ENCODE measurements at places on chromosomes 5 and 9. TPM values are rescaled to one million over a fixed set of nuclear protein-coding genes. Genes with fewer than 3 reads are reported as not detected.

SPINK4 gene
- not detected for total RNA-seq

ZNF366 gene
- not detected for total RNA-seq

SAPCD2 gene
- 78.8 TPM for total RNA-seq

ENTPD8 gene
- total RNA-seq: 0.13 TPM

FOXD4L5 gene
- total RNA-seq: 0.16 TPM

PCDHGA8 gene
- 0.18 TPM for total RNA-seq

SLC36A2 gene
- not detected for total RNA-seq

GRCh38 chr9:108049671-108050494, 560.3 kb upstream of the KLF4 start:
- no peak overlapping the region for H3K27ac ChIP-seq
- peaks cover 25% of the 10 kb centered on the region for H3K4me1 ChIP-seq
- no peak overlapping the region for H3K4me3 ChIP-seq

- no peak overlapping the region for H3K27ac ChIP-seq
- peaks cover 5% of the 10 kb centered on the region for H3K4me1 ChIP-seq
- no peak for DNase-seq
- H3K4me3 ChIP-seq: no peak overlapping the region
- no peaks in the 10 kb centered on the region for H3K36me3 ChIP-seq
These were observed 32.8 kb downstream of the PDGFRB start for GRCh38 chr5:150122536-150123481.

- no peak for DNase-seq
- no peak overlapping the region for H3K4me3 ChIP-seq
- no peaks in the 10 kb centered on the region for H3K36me3 ChIP-seq
- H3K27ac ChIP-seq: no peak overlapping the region
- no peaks in the 10 kb centered on the region for H3K4me1 ChIP-seq
These were observed 44.4 kb upstream of the FER start for GRCh38 chr5:108703313-108703712.

DNA sequence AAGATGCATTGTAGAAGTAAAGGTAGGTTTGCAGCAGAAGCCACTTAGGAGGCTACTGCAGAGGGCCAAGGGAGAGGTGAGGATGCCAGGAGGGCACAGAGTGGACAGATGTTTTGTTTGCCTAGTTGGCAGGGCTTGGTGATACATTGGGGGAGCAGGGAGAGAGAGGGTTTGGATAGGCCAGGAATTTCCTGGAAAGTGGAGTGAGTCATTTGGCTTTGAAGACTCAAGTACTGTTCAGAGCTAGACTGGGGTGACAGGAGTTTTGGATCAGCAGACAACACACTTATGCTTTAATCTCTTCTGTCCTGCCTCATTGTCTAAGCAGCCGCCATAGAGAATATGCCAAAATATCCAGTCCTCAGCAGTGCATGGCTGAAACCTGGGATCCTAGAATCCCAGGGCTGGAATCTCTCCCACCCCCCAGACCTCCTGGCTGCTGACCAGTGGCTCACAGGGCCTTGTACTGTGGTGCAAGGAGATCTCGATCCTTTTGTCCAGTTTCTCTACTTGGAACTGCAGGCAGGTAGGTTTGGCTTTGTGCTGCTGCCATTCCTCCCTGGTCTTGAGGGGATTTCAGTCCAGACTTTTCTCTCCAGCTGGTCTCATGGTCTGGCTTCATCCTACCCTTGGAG, 11.0 kb downstream of the TMEM268 start:
- peaks cover 36% of the 10 kb centered on the region for H3K36me3 ChIP-seq
- peaks cover 1% of the 10 kb centered on the region for H3K4me1 ChIP-seq
- no peak overlapping the region for H3K27ac ChIP-seq
- no peak for DNase-seq

DNA sequence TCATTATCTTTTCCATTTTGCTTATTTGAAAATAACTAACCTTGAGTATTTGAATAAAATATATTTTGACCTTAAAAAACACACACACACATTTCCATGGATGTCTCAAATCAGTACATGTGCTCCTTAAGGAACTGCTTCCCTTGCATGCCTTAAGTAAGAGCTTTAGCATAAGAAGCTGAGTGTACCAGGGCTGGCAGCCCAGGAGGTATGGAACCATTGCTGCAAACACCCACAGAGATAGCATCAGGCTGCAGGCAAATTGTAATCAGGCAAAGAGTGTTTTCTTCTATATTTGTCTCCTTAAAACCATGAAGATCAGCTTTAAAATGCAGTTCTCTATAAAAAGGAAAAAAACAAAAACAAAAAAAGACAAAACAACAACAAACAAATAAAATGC, 160.6 kb downstream of the PLK2 start:
- H3K36me3 ChIP-seq: no peaks in the 10 kb centered on the region
- DNase-seq: no peak
- H3K27ac ChIP-seq: no peak overlapping the region
- H3K4me3 ChIP-seq: no peak overlapping the region
- no peaks in the 10 kb centered on the region for H3K4me1 ChIP-seq

GRCh38 chr5:1431021-1431811, 14.0 kb downstream of the SLC6A3 start:
- H3K4me1 ChIP-seq: no peaks in the 10 kb centered on the region
- no peak overlapping the region for H3K27ac ChIP-seq
- no peaks in the 10 kb centered on the region for H3K36me3 ChIP-seq
- no peak overlapping the region for H3K4me3 ChIP-seq
- DNase-seq: no peak
- peaks cover 58% of the 10 kb centered on the region for H3K27me3 ChIP-seq

DNA sequence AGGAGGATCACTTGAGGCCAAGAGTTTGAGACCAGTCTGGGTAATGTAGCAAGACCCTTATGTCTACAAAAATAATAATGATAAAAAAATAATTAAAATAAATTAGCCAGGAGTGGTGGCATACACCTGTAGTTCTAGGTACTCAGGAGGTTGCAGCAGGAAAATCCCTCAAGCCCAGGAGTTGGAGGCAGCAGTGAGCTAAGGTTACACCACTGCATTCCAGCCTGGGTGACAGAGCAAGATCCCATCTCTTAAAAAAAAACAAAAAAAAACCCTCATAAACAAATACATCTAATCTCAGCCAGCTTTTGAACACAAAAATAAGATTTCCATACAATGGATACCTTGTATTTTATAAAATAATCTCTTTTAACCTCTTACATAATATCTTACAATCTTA, 363.3 kb upstream of the KLF4 start:
- DNase-seq: no peak
- no peaks in the 10 kb centered on the region for H3K36me3 ChIP-seq
- no peak overlapping the region for H3K27ac ChIP-seq
- H3K4me1 ChIP-seq: no peaks in the 10 kb centered on the region
- H3K27me3 ChIP-seq: peaks cover 18% of the 10 kb centered on the region

- peak; percentile 36 for DNase-seq
- no peaks in the 10 kb centered on the region for H3K36me3 ChIP-seq
- H3K27ac ChIP-seq: no peak overlapping the region
- peak overlapping the region; percentile 51 for H3K4me3 ChIP-seq
These were observed 1.2 kb downstream of the CDC14B start for GRCh38 chr9:96618209-96619123.

DNA sequence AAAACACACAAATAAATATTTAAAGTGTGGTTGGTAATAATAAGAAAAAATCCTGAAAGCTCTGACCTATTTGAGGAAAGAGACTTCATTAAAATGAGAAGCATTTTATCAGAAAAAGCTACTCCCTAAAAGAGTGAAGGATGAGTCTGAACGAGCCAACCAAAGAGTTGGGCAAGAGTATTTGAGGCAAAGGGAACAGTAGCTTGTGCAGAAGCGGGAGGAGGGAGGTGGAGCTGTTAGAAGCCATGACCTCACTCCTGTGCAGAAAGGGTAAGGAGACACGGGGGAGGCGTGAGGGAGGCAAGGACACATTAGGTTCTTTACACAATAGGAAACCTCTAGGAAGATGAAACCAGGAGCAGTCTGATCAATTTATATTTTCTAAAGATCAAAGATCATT, 29.4 kb downstream of the SH3RF2 start:
- no peak overlapping the region for H3K4me3 ChIP-seq
- H3K27ac ChIP-seq: no peak overlapping the region
- H3K27me3 ChIP-seq: no peaks in the 10 kb centered on the region
- no peaks in the 10 kb centered on the region for H3K4me1 ChIP-seq

GRCh38 chr5:178170455-178170854, 16.7 kb downstream of the GMCL2 start:
- H3K36me3 ChIP-seq: no peaks in the 10 kb centered on the region
- H3K4me1 ChIP-seq: no peaks in the 10 kb centered on the region
- no peak overlapping the region for H3K27ac ChIP-seq
- peaks cover 14% of the 10 kb centered on the region for H3K27me3 ChIP-seq
- no peak for DNase-seq
- no peak overlapping the region for H3K4me3 ChIP-seq

DNA sequence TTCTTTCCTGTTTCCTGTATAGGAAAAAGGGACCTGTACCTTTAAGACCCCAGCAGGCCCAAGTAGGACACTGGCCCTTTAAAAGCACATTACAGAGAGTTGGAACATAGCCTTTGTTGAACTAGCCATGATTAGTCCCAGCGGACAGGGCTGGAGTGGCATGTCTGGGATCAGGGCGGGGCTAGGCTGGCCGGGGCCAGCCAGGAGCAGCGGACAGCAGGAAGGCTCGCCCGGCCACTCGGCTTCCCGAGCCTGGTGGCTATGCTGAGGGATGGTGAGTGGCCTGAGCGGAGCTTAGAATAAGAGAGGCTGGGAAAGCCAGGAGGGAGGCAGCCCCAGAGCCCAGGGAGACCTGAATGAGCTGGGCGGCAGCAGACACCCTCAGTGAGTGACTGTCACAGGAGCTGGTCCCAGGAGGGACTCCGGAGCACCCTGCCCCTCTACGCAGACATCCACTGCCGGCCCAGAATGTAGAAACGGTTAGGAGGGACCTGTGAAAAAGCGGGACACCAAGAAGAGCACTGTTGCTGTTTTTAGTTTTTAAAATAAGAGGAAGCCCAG, 92.1 kb downstream of the DAB2IP start:
- H3K4me3 ChIP-seq: no peak overlapping the region
- H3K4me1 ChIP-seq: no peaks in the 10 kb centered on the region
- peak; percentile 59 for DNase-seq
- peaks cover 64% of the 10 kb centered on the region for H3K27me3 ChIP-seq
- H3K36me3 ChIP-seq: no peaks in the 10 kb centered on the region

DNA sequence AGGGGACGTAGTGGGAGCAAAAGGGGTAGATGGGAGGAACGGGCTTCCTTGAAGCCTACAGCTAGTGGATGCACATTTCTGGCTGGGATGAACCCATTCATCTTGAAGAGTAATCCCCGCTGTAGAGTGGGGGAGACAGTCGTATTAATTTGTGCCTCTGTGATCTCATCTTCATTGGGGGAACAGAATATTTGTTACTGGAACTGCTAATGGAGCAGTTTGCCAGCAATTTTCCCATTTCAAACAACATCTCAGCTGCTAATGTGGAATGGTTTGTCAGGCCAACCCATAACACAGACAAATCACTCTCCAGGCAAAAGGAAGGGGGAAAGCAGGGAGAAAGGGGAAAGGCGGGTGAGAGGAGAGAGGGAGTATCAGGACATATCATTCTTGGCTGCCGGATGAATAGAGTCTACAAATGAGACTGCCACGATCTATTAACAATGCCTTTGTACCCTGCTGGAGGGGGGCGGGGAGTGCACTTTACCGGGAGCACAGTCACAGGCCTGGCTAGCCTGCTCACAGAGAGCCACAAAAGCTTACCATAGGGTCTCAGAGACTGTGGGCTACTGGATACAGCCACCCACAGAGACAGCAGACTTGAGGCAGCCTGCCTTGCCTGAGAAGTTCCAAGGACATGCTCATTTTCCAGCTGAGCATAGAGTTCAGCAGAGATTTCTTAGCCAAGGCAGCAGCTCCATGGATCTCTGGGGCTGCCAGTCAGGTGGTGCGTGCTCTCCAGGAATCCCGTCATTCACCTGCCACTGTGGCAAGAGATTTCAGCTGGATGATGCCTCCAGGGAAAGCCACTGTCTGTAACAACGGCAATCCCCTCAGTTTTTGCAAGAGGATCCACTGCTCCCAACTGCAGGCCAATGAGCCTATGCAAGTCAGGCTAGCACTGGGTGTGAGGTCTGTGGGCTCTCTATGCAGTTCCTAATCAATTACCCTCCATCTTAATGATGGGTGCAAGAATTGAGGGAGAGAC, 217.7 kb upstream of the PANK3 start:
- no peak overlapping the region for H3K27ac ChIP-seq
- no peak for DNase-seq
- H3K36me3 ChIP-seq: no peaks in the 10 kb centered on the region
- no peak overlapping the region for H3K4me3 ChIP-seq

DNA sequence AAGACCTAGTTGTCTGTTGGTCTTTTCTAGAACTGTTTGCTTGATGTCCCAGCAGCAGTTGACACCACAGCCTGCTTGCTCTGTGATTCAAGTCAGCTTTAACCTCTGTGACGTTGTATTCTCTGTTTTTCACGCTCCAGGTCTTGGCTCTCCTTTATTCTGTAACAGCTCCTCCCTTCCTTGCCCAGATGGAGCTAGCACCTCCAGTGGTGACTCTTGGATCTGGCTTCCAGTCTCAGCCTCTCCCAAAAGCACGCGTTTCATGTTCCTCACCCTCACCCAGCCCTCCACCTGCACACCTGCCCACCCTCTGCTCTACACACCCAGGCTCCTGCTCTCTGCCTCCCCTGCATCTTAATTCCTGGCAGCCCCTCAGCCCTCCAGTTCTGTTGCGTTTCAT, 50.6 kb downstream of the DMRT1 start:
- no peak overlapping the region for H3K27ac ChIP-seq
- no peaks in the 10 kb centered on the region for H3K36me3 ChIP-seq
- DNase-seq: no peak

DNA sequence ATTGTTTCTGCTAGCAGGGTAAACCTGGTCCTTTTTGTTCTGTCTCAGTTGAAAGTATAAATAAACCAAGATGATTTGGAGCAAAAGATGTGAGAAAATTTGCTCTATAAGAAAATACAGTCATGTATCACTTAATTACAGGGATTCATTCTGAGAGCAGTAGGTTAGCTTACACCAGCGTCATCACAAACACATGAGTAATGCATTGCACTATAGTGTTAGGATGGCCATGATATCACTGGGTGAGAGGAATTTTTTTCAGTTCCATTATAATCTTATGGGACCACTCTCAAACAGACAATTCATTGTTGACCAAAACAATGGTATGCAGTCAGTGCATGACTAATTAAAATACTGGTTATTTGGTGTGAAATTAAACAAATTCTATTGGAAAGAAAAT, 430.9 kb downstream of the CHSY3 start:
- no peaks in the 10 kb centered on the region for H3K27me3 ChIP-seq
- H3K4me3 ChIP-seq: no peak overlapping the region
- H3K27ac ChIP-seq: no peak overlapping the region
- no peak for DNase-seq
- H3K36me3 ChIP-seq: no peaks in the 10 kb centered on the region

GRCh38 chr5:58327289-58327688, 132.6 kb downstream of the PLK2 start:
- no peaks in the 10 kb centered on the region for H3K36me3 ChIP-seq
- H3K27me3 ChIP-seq: no peaks in the 10 kb centered on the region
- no peak overlapping the region for H3K27ac ChIP-seq
- H3K4me1 ChIP-seq: no peaks in the 10 kb centered on the region
- no peak for DNase-seq
- no peak overlapping the region for H3K4me3 ChIP-seq

- no peaks in the 10 kb centered on the region for H3K27me3 ChIP-seq
- H3K4me3 ChIP-seq: no peak overlapping the region
- H3K27ac ChIP-seq: no peak overlapping the region
- no peak for DNase-seq
- no peaks in the 10 kb centered on the region for H3K4me1 ChIP-seq
These were observed 782.2 kb upstream of the NUDT12 start for GRCh38 chr5:104344809-104345208.

GRCh38 chr5:123441408-123441807, 18.2 kb upstream of the CEP120 start:
- no peaks in the 10 kb centered on the region for H3K27me3 ChIP-seq
- H3K27ac ChIP-seq: no peak overlapping the region
- no peaks in the 10 kb centered on the region for H3K36me3 ChIP-seq
- no peak overlapping the region for H3K4me3 ChIP-seq

Data from K562 (cell line).